Stimulated activated CD8-positive, alpha-beta memory T cell treated with anti-CD3 and anti-CD28 coated beads, Interleukin-4, amount 100 ng/mL, for 1 hour (primary cell): ENCODE measurements at places on chromosomes 4 and X.

- no peak for DNase-seq
These were observed 82.4 kb upstream of the SMIM10 start for GRCh38 chrX:134908356-134908755.

DNA sequence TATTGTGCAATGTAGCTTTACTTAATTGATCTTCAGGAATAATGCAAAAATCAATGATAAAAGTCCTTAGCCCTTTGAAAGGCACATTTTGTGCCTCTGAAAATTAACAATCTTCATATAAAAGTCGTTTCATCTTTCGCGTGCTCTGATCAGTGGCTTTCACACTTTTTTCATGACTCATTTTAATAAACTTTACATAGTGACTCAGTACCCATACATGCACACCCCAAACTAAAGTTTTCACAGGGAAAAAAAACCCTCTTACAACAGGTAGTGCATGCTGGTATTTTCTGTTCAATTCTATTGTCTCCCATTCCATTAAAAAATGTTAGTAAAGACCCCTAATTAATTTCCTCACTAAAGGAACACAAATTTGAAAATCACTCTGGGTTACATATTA is 21.5 kb downstream of the RWDD4 start:
- no peak for DNase-seq

DNA sequence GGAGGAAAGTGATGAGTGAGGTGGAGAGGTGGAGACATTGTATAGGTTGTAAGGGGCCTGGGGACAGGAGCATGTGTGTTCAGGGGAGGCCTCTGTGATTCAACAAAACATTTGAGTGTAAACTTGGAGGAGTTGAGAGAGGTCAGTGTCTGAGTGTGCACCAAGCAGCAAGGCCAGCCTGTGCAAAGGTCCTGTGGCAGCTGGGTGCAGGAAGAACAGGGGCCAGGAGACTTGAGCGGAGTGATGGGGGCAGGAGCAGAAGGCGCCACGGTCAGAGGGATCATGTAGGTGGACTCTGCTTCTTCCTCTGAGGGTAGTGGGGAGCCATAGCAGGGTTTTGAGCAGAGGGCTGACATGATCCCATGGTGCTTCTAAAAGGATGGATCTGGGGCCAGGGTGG is 9.6 kb upstream of the PSAPL1 start:
- DNase-seq = no peak

- no peak for DNase-seq
These were observed 119.0 kb downstream of the ANKRD50 start for GRCh38 chr4:124593494-124593893.

DNA sequence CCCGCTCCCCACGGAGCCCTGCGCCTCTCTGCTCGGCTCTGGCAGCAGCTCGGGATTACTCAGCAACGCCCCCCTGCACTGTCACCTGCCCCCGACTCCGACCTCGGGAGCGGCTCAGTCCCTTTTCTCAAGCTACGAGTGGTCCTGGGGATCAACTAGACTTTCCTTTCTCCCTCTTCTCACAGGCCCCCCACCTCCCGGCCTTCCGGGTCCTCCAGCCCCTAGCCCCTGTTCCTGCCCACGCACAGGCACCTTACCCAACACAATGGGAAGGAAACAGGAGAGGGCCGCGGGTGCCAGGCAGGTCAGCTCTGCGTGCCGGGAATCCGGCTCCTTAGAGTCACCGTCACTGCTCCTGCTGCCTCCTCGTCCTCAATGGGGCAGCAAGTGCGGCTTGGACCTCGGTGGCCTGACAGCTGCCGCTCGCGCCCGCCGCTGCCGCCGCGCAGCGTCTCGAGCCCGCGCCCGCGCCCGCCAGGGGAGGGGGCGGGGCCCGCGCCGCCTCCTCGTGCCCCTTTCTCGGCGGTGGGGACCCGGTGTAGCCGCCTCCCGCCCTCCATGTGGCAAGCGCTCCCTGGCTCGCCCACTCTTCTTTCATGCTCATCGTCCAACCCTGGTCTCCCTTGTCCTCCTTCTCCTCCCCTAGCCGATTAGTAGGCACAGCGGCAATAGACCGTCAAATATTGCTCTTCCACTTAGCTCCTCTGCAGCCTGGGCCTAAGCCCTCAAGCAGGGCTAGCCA is at the start of gene RAB9B:
Gene RAB9B (minus strand): TSS at position 455 of the 742 bp plus-strand sequence. CDS start 6,473 bp downstream, outside the sequence.
- DNase-seq = peak; percentile 2

DNA sequence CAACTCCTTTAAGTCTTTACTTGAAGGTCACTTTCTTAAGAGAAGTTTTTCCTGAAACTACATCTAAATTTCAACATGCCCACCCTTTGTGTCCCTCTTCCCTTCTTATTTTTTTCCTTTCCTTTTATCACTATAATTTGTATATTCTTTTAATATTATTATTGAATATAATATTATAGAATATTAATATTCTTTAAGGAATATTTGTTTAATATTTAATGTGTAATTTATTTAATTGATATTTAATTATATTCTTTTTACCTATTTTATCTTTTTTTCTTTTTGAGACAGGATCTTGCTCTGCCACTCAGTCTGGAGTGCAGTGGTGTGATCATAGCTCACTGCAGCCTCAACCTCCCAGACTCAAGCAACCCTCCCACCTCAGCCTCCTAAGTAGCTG is 114.8 kb downstream of the KDR start:
- DNase-seq = no peak

- DNase-seq = no peak
These were observed 552.6 kb downstream of the TRIML1 start for GRCh38 chr4:188691811-188692210.

DNA sequence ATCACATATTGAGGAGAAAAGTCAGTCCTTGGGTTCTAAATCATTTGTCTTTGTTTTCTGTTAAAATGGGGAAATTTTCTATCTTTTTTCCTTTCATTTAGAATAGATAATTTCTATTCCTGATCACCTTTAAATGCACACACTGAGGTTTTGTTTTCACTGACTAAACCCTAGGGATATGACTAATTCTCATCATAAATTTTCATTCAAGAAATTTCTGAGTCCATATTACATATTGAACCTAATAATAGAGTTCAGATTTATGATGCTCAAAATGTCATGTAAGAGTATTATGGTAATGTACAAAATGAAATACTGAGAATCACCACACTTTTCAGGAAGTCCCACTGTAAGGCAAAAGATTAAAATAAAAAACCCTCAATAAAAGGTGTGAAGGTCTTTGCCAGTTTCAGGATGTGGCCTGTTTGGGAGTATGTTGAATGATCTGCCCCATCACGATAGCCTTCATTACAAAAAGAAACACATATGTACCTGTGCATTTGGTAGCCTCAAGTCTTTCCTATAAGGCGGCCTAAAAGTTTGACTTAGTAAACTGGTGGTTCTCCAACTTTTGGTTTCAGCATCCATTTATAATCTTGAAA is 49.4 kb downstream of the LEF1 start:
- no peak for DNase-seq

DNA sequence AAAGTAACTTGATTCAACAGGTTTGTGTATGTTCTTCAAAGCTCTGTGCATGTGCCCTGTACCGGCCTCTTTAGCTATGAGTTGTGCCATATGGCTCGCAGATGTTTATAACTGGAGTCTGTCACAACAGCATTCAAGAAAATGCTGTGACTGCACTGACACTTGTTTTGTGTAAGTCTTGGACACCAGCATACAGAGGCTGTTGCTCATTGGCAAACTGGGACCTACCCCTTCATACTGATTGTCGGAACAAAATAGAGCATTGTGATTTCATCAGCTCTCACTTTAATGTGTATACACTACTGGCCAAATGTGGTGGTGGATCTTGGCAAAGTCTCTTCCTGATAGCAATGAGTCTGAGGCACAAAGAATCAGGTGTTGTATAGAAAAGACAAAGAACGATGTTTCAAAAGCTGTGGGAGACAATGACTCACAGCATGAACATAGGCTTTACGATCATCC is 133.9 kb downstream of the EGF start:
- DNase-seq = no peak

- DNase-seq = no peak
These were observed 120.6 kb upstream of the EDNRA start for GRCh38 chr4:147360301-147360700.

DNA sequence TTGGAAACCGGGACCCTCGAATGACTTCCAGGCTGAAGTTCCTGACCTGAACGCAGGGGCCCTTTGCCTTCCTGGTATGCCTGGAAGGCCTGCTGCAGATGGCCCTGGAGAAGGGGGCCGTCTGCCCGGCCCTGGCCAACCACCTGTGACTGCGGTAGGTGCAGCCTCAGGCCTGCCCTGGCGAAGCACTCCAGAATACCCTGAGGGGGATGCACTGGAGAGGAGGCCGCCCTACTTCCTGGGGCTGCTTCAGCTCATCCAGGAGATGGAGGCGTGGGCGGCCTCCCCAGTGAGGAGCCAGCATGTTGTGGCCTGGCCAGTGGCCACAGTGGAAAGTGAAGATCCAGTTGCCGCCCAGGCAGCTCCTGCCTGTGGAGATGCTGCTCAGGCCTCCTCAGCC is 26.4 kb upstream of the PNMA3 start:
- DNase-seq = no peak

GRCh38 chr4:86508436-86508835 is 85.7 kb upstream of the PTPN13 start:
- no peak for DNase-seq

DNA sequence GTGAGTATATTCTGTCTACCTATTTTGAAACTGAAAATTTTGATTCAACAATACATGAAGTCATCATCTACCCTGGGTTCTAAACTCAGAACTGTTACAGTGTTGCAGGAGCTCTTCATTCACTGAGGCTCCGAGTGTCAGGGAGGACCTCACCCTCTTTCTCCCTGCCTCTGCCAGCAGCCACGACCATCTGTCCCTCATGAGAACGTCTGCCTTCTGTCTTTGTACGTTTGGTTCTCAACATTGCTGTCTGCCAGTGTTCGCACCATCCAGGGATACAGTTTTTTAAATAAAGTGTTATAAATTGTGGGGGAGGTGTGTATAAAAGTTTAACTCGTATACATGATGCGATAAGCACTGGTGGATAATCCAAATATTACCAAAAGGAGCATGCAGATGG is 55.5 kb downstream of the TRAPPC11 start:
- no peak for DNase-seq
